ENCODE measurements at places on chromosomes 4 and X.

GRCh38 chr4:100547541-100548199, 29.8 kb upstream of the EMCN start:
- no peak for DNase-seq

DNA sequence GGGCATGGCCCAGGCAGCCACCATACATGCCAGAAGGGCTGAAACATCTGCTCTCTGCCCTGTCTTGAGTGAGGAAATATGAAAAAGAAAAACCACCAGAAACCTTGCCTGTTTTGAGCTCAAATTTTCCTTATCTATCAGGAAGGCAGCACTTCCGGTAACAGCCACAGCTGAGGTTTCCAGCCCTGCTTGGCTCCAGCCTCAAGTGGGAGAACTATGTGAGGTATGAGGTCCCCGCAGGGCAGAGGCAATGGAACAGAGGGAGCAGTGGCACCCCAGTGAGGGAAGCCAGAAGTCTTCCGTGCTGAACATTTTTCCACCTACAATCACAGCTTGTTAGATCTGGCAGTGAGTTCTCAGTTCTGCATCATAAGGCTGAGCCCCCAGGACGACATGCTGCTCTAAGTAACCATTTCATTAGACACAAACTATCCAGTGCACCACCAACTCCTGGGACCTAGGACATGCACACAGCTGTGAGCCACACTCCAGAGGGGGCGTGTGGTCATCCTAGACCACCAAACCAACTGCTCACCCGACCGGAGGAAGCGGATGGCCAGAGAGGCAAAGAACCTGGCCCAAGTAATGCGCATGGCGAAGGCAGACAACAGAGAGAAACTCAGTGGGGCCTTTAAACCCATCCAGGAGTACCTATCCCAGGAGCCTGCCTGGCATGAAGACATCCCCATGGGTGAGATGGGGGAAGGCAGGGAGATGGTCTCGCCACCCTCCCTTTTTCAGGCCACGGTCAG, 22.6 kb downstream of the WDR1 start:
- no peak for DNase-seq

GRCh38 chrX:38110231-38110630, 103.9 kb downstream of the SYTL5 start:
- no peak for DNase-seq

GRCh38 chr4:123390846-123391456, 5.6 kb upstream of the SPRY1 start:
- DNase-seq: no peak

- DNase-seq: no peak
Measured at GRCh38 chrX:121641560-121641959, 594.1 kb downstream of the GLUD2 start.

DNA sequence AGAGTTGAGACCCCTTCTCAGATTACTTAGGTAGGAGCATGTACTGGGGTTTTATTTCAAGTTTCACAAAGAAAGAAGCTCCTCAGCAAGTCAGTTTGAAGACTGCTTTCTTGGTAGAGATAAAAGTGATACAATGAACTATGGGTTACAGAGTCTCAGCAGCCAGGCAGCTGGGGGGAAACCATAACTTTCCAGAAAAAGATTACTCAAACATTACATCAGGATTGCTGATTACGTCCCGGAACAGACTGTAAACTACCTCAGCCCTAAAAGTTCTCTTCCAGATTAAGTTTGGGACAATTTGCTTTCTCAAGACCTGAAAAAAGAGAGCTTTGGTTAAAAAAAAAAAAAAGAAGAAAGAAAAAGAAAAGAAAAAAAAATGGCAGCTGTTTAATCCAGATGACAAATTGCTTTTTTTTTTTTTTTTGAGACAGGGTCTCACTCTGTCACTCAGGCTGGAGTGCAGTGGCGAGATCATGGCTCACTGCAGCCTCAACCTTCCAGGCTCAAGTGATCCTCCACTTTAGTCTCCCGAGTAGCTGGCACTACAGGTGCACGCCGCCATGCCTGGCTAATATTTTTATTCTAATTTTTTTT, 16.6 kb downstream of the SAT1 start:
- DNase-seq: no peak

DNA sequence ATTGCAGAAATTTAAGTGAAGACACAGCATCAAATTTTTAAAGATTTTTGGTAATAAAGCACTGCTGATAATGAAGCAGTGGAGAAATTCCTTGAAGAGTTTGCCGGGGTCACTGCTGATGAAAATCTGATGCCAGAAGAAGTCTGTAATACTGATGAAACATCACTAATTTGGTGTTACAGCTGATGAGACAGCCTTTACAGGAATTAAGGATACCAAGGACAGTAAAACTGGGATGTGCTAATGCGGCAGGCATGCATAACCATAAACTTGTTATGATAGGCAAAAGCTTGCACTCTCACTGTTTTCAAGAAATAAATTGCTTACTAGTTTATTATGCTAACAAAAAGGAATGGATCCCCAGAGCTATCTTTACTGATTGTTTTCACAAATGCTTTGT, 52.9 kb upstream of the VEGFC start:
- DNase-seq: no peak

GRCh38 chr4:185138161-185138560, 4.9 kb upstream of the SLC25A4 start:
- no peak for DNase-seq

DNA sequence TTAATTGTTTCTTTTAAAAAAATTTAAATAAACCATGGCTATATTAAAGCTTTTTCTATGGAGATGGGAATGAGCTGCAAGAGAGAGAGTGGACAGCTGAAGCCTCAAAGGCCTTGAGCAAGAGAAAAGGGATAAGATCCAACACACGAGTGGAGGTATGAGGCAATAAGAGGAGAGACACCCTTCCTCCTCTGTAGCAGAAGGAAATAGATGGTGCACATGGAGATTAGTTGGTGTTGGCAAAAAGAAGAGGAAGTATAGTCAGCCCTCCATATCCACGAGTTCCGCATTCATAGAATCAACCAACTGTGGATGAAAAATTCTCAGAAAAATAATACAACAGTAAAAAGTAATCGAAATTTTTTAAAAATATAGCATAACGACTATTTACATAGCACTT, 3.2 kb downstream of the CXorf38 start:
- DNase-seq: no peak

GRCh38 chrX:10006086-10006485, 38.9 kb downstream of the CLDN34 start:
- no peak for DNase-seq

GRCh38 chr4:189124149-189124758, 816.4 kb upstream of the FRG1 start:
- DNase-seq: no peak

- no peak for DNase-seq
Measured at GRCh38 chr4:138308356-138308755, 66.2 kb upstream of the SLC7A11 start.

GRCh38 chr4:914531-914930, 17.6 kb downstream of the GAK start:
- DNase-seq: no peak

DNA sequence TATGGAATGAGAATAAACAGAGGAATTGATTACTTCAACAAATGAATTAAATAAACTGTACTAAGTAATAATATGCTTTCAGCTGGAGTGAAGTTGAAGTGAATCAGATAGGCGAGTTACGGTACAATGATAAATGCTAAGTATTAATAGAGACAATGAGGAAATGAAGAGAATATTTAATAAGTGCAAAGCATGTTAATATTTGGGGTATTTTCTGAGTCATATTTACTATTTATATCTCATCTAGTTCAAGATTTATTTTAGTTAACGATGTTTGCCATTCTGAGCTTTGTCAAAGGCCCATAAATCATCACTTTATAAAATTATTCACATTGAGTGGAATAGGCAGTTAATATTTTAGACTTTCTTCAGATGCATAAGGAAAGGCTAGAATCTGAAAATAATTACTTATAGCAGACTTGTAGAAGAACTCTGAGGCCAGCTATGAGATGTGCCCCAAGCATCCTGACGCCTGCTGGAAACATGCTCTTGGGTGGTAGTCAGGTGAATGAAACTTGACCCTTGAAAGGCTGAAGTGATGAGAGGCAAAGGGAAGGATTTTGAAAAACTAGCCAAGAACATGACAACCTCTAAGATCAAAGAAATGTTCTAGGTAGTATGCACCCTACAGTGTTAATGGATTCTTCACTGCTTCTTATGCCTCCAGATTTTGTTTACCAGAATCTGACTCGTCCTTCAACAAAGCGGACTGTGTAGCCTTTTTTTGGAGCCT, 133.8 kb upstream of the STIM2 start:
- DNase-seq: no peak

- no peak for DNase-seq
Measured at GRCh38 chr4:4270529-4270928, 19.4 kb downstream of the LYAR start.

GRCh38 chr4:67712000-67712625, 11.2 kb upstream of the UBA6 start:
- no peak for DNase-seq

GRCh38 chrX:72114306-72114705, 17.4 kb downstream of the RTL5 start:
- no peak for DNase-seq

DNA sequence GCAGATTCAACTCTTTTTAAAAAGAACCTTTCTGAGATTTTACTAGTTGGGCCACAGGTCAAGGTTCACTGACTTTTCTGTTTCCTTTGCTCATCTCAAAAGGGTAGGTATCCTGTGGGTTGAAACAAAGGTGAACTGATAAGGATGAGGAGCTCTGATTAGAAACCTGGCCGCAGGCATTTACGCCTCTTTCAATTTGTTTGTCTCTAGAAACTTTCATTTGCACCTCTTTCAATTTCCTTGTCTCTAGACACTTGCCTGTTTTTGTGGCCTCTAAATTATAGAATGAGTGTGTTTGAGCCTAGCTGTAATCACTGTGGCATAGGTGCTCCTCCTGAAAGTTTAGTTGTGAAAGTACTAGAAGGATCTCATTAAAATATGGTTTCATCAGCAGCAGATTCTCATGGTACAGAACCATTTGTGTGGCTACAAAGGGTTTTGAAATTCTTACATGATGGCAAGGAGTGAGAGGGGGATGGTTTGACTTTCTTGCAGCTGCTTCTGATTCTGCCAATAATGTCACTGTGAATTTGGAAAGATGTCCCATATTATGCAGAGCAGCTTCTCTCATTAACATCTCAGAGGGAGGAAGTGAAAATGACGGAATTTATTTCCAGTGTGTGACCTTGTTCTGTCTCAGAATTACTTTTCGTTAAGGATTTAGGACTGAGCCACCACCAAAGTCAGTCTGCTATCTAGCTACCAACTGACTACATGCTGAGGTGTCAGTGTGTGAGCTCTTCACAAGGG, 142.2 kb downstream of the SH2D1A start:
- no peak for DNase-seq

GRCh38 chr4:163395758-163396157, 52.1 kb downstream of the NPY5R start:
- no peak for DNase-seq

GRCh38 chrX:50780144-50780543, 33.9 kb downstream of the SHROOM4 start:
- no peak for DNase-seq

GRCh38 chr4:106344647-106344970, 24.0 kb downstream of the GIMD1 start:
- no peak for DNase-seq

DNA sequence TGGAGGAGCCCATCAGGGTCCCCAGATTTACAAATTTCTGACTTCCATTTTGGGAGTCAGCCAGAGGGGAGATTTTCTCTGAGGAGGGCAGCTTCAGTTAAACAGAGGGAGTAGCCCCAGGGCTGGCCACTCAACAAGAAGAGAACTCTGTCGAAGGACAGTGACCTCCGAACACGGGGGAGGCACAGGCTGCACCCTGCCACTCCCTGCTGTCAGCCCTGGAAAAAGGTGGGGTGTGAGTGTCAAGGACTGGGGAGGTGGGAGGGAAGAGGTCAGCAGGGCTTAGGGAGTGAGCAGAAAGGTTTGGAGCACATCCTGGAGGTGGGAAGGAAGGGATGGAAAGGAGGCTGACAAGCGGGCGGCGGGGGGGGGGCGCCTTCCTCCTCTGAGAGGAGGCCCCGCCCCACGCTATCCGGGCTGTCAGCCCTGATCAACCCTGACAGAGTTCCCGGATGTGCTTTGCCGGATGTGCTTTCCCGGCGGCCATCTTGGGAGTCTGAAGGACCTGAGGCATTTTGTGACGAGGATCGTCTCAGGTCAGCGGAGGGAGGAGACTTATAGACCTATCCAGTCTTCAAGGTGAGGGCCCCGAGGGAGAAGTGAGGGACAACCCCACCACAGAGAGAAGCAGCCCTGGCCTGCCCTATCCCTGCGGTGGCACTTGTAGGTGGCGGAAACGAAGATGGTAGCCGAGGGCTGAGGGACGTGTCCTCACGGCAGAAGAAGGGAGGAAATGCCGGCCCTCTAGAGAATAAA, at the start of gene MAGEC1:
Gene MAGEC1, plus strand, starts transcription at position 495 of the 756 bp plus-strand sequence. CDS start 1,179 bp downstream, outside the sequence.
- DNase-seq: no peak

- DNase-seq: no peak
Measured at GRCh38 chr4:153553155-153553818, 87.1 kb downstream of the TMEM131L start.

GRCh38 chrX:274904-275475, 6.2 kb upstream of the PLCXD1 start:
- no peak for DNase-seq

GRCh38 chrX:6225288-6225910, 3.3 kb downstream of the NLGN4X start:
- DNase-seq: no peak

- DNase-seq: no peak
Measured at GRCh38 chr4:100106982-100107381, 83.3 kb downstream of the DDIT4L start.

GRCh38 chrX:132206259-132206658, 13.0 kb downstream of the RAP2C start:
- no peak for DNase-seq

DNA sequence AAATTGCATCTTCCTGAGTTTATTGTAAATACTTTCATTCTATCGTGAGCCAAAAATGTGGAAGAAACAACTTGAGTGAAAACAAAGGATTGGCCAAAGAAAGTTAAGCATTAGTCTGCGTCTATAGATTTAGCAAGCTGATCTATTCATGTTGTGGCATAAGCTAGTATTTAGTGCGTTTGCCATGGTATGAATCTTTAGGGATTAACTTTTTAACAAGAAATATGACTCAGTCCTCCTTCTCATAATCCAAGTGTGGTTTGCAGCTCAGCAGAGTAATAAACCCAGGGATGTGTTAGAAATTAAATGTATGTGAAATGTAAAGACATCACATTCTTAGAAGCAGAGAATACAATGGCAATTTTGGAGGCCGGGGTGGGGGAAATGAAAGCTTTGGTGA, 1110.9 kb downstream of the NLGN4X start:
- DNase-seq: no peak

- no peak for DNase-seq
Measured at GRCh38 chr4:30754021-30754420, 33.9 kb downstream of the PCDH7 start.

DNA sequence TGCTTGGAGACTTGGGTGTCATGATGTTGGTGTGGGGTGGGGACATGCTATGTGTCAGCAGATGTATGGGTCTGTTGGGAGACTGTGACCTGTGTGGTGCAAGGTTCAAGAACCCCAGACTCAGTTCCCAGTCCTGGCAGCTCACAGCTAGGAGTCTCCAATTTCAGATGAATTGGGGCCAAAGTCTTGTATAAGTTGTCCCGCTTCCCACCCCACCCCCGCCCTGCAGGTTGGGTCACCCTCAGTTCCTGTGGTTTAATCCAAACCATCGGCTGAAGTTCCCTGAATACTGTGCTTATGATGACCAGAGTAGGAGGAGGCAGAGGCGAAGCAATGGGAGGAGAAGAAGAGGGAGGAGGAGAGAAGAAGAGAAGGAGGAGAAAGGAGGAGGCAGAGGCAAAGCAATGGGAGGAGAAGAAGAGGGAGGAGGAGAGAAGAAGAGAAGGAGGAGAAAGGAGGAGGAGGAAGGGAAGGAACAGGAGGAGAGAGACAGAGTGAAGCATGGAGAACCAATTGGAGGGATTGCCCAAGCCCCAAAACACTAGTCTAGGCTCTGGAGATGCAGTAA, 112.6 kb downstream of the EFNB1 start:
- DNase-seq: no peak
